ENCODE measurements at places on chromosomes 2 and 18.

DNA sequence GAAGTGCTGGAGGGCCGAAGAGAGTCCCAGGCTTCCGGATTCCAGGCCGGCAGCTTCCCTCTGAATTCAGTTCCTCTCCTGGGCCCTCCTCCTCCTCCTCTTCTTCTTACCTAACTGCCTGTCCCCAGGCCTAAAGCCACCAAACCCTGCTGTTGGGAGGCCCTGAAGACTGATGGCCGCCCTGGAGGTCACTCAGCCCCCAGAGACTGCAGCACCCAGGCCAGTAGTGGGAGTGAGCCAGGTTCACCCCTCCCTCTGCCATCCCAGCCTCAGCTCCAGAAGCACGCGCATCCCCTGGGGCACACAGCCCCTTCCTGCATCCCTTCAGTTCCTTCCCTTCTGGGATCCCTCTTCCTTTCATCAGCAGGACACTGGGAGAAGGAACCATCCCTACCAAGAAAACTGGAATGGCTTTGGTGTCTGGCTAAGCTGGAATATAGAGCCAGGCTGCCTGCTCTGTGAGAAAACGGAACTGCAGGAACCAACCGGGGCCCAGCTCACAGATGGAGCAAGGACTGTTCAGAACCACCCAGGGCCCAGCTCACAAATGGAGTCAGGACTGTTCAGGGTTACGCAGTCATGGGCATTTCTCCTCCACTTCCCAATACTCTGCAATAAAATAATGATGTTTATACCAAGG lies 127.4 kb downstream of the NDUFA10 start:
- DNase-seq, result no peak

GRCh38 chr2:28356095-28356911 lies 36.4 kb upstream of the FOSL2 start:
- DNase-seq, result peak; percentile 46

GRCh38 chr2:234426616-234427015 lies 70.3 kb downstream of the ARL4C start:
- DNase-seq, result no peak

- DNase-seq, result no peak
Measured at GRCh38 chr2:46246790-46247189, 50.4 kb upstream of the EPAS1 start.

GRCh38 chr2:23204685-23205242 lies 180.2 kb upstream of the KLHL29 start:
- DNase-seq, result no peak

- DNase-seq, result no peak
Measured at GRCh38 chr2:135997380-135997779, 12.0 kb upstream of the DARS1 start.

GRCh38 chr2:207960090-207960489 lies 65.2 kb downstream of the PLEKHM3 start:
- no peak for DNase-seq

GRCh38 chr18:65737471-65737955 lies 13.3 kb upstream of the CDH7 start:
- no peak for DNase-seq

DNA sequence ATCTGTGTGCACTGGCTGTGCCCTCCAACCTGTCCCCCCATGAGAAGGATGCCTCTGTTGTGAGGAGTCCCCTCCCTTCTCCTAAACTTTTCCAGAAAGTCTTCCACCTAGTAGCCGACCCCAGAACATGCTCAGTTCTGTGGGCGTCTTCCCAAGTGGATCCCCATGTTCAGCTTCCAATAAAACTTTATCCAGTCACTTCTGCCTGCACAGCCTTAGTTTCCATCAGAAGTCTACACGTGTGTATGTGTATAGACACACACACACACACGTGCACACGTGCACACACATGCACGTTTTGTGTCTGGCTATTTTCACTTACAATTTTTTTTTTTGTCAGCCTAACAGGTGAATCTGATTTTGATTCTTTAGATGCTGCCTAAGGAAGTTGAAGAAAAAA lies 115.1 kb downstream of the RTP5 start:
- no peak for DNase-seq

DNA sequence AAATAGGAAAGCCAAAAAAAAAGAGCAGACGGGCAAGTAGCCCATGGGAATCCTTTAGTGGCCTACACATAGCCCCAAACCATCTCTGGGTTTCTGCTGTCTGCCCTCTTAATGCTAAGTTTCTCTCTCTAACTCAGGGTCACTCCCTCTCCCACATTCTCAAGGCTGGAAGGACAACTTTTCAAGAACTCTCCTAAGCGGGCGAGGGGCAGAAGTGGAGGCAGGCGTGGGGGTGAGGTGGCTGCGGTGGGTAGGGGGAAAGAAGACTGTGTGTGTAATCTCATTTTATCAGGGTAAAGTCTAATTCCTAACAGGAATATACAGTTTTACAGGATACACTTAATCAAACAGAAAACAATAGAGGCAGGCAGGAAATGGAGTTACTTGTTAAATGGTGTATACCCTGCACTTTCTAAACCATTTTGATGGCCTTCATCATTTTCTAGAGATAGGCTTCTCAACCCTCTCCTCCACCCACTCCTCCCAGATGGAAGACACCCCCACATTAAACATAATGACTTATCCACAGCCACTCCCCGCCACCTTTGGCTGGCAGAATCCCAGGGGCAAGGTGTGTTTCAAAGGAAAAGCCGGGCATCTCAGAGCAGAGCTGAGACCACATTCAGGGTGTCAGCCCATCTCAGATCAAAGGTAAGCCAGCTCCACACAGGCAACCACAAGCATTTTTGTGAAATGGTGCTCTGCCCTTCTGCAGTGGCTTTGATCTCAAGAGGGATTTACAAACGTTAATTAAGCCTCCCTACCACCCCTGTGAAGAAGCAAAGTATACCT lies 6.8 kb downstream of the SMAD7 start:
- DNase-seq, result no peak

DNA sequence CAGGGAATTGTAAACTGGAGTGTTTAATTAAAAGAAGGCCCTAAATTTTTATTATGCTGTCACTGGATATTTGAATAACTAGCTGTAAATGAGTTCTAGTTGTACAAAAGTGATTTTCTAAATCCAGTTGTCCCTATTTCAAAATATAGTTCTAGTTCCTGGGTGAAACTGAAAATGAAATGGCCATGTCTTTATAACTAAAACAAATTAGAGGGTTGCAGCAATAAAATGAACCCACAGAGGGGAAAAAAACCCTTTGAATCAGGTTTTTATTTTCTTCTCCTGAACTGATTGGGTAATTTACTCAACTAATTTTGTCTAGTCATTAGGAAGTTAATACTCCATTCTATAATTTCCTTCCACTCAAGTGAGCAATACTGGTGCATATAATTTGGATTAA lies 55.6 kb upstream of the MAP4K3 start:
- DNase-seq, result no peak
